Activated T-helper 1 cell treated with anti-CD3 and anti-CD28 coated beads, Interleukin-12 subunit alpha, Interleukin-12 subunit beta, Interleukin-2, Interleukin-4 antibody, amounts not matched to agents 30 ng/mL and 10 ng/mL and 1 ng/mL, durations not matched to agents 14 hours and 24 hours and 36 hours (primary cell): ENCODE measurements at places on chromosomes 3 and 15.

GRCh38 chr3:134941820-134942219 lies 146.8 kb downstream of the EPHB1 start:
- DNase-seq, result no peak

- DNase-seq, result no peak
Observed at GRCh38 chr3:9280451-9281219, 31.2 kb upstream of the SRGAP3 start.

DNA sequence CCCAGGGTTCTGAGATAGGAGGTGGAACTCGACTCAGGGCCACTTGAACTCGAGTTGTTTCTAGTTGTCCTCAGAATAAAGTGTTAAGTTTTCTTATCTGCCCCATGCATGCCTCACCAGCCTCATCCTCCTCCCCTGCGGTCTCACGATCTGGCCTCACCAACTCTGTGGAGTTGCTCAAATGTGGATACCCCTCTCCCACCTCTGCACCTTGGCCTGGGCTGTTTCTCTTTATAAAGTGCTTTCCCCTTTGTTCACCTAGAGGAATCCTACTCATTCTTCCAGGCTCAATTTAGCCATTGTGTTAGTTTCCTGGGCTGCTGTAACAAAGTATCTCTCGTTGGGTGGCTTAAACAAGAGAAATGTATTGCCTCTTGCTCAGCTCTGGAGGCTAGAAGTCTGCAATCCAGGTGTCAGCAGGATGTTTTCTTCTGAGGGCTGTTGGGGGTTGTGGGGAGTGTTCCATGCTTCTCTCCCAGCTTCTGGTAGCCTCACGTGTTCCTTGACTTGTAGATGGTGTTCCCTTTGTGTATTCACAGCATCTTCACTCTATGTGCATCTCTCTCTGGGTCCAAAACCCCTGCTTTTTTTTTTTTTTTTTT lies 100.7 kb downstream of the MEX3B start:
- no peak for DNase-seq

GRCh38 chr15:70669006-70669602 lies 94.3 kb downstream of the UACA start:
- no peak for DNase-seq

GRCh38 chr3:42216931-42217333 lies 49.1 kb downstream of the CCK start:
- no peak for DNase-seq

DNA sequence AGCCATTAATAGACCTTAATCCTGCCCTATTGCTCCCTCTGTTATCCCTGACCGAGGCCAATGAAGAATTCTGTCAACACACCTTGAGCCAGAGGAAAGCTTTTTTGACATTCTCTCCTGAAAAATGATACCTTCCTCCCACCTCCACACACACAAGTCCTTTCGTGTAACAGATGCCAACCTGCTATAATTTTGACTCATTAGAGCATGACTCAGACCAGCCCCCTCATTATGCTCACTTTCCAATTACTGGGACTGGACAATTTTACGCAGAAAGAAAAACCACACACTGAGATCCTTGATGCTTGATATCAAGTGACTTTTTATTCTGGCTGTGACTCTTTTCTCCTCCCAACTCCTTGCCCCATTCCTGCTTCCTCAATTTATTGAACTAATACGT lies 50.9 kb downstream of the LSAMP start:
- DNase-seq, result no peak

DNA sequence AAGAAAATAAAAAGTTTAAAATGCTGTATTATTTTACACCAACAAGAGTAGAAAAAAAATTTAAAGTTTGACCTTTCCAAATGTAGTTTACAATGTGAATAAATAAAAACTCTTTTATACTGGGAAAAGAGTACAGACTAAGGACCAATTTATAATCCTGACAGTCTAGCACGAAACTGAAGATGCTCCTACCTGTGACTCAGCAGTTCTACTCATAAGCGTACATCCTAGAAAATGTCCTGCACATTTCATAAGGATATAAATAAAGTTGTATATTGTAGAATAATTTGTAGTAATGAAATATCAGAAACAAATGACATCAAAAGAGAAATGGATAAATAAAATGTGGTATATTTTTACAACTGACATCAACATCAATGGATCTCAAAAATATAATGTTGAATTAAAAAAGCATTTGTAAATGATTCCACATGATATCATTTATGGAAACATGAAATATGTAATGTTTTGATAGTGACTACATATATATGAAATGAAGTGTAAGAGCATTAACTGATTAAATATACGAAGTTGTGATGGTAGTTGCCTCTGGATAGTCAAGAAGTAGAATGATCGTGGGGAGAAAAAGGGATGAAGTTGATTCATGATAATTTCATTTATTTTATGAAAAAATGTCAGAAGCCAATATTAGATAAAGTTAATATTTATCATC lies 161.3 kb upstream of the CBLB start:
- no peak for DNase-seq

GRCh38 chr3:62502315-62503300 lies 129.3 kb upstream of the FEZF2 start:
- no peak for DNase-seq

GRCh38 chr15:56358604-56359003 lies 6.6 kb upstream of the TEX9 start:
- no peak for DNase-seq

GRCh38 chr3:67858492-67858891 lies 204.1 kb upstream of the SUCLG2 start:
- no peak for DNase-seq

DNA sequence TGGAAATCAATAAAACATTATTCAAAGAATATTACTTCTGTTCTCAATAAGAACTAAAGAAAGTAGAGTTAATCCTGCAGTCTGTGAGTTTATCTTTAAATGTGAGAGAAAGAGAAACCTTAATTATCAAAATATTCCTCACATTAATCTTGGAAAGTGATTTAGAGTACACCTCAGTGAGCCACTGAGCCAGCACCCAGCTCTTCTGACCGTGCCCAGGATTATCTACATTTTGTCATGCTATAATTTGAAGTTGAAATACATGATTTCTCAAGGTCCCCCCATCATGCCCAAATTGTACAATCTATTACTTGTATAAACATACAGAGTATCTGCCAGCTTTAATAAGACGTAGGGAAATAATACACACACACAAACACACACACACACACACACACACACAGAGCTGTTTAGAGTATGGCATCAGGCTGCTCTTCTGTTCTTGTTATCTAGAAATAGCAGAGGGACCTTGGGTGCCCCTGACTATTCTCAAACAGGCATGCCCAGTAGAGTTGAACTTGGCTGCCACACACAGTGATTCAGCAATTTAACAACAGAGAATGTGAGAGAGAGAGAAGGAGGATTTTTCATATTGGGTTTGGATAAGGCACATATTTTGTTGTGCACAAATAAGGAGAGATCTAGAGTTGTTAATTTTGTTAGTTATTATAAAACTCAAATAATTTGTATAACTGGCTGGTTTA lies 74.4 kb downstream of the P2RY1 start:
- DNase-seq, result no peak

DNA sequence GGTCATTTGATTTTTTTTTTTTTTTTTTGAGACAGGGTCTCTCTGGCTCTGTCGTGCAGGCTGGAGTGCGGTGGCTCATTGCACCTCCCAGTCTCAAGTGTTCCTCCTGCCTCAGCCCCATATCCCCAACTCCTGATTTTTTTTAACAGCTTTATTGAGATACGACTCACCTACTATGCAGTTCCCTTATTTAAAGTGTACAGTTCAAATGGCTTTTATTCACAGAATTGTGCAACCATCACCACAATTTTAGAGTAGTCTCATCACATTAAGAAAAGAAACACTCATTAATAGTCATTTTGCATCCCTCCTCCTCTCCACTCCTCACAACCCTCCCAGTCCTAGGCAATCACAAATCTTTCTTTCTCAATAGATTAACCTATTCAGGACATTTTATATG lies 1.9 kb upstream of the TRA2B start:
- DNase-seq, result no peak

DNA sequence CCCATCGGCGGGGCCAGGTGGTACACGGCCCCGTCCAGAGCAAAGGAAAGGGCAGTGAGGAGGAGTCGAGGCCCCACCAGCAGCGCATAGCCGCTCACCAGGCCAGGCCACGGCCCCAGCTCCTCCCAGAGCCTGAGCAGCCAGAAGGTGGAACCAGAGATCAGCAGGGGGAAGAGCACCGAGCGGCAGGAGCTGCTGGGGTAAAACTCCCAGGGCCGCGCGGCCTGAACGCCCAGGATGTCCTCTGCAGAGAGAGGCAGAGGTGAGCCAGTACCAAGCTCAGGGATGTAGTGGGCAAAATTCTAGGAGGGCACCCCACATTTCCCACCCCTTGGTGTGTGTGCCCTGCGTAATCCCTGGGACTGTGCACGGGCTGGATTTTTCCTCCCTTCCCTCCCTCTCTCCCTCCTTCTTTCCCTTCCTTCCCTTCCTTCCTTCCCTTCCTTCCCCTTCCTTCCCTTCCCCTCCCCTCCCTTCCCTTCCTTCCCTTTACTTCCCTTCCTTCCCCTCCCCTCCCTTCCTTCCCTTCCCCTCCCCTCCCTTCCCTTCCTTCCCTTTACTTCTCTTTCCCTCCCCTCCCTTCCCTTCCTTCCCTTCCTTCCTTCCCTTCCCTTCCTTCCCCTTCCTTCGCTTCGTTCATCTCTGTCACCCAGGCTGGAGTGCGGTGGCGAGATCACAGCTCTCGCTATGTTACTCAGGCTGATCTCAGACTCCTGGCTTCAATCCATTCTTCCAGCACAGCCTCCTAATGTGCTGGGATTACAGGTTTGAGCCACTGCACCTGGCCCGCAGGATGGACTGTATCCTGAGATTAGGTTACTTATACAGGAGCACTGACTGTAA lies 6.3 kb upstream of the NCBP2 start:
- DNase-seq, result no peak

GRCh38 chr15:44058126-44058525 lies 136.9 kb downstream of the FRMD5 start:
- no peak for DNase-seq

GRCh38 chr15:53397041-53397616 lies 362.3 kb downstream of the WDR72 start:
- no peak for DNase-seq

DNA sequence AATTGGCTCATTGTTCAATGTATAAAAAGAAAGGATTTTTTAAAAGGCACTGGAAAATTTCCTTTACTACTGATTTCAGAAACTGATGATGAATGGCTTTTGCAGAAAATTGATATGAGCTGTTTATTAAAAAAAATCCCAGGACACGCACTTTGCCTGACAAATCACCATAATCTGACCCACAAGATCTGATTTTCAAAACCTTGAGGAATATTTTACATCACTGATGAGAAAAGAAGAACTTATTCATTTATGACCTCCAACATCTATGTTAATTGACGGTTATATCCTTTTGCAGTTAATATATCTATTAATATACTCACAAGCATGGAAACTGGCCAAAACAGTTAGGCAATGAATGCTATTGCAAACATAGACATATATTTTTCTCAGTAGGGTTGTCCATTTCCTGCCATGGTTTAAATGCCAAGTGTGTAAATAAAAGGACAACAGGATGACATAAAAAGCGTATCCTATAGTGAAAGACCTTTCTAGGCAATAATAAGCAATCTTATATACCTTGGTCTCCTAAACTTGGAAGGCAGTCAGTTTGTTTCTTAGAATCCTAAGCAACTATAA lies 109.7 kb upstream of the SLC7A14 start:
- DNase-seq, result no peak

- DNase-seq, result no peak
Observed at GRCh38 chr3:183822631-183823030, 2.7 kb downstream of the MAP6D1 start.

GRCh38 chr3:155393316-155393715 lies 99.8 kb upstream of the STRIT1 start:
- DNase-seq, result no peak

- DNase-seq, result no peak
Observed at GRCh38 chr15:77599899-77600298, 32.8 kb downstream of the LINGO1 start.

DNA sequence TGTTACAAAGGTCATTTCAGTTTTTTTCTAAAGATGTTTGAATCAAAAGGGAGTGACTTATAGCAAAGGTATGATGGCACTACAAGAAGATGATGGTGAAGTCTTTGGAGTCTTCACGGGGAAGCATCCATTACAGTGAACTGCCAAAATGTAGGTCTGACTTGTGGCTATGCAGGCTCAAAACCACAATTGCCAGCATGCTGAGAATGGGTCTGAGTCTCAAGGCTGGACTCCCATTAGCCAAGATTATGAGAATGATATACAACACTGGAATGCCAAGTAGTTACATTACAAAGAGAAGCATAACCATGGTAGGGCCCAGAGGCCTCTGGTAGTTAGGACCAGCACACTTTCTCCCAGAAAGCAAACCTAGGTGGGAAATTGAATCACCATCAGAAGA lies 194.2 kb downstream of the MTHFS start:
- no peak for DNase-seq

DNA sequence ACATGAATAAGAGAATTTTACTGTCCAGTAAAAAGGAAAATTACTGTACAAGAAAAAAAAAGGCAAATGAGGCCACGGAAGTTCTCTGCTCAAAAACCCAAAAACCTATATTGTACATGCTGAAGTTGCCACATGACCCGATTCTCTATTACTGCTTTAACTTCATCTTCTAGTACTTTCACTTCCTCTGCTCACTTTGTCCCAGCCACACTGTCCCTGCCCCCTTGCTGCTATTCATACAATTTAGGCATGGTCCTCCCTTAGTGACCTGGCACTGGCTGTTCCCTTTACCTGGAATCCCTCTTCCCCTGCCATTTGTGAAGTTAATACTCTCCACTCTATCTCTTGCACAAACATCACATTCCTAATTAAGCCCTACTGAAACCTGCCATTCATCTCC lies 457.4 kb downstream of the MAGI1 start:
- DNase-seq, result no peak

DNA sequence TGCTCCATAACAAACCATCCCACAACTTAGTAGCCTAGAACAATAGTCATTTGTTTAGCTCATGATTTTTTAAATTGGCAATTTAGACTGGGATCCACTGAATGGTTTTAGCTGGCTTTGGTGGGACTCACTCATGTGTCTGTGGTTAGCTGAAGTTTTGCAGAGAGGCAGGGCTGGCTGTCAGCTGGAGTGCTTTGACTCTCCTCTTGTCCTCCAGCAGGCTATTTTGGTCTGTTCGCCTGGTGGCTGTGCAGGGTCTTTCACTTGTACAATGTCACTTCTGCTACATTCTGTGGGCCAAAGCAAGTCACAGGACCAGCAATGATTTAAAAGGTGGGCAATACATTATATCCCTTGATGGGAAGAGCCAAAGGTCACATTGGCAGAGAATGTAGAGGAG lies 1146.5 kb downstream of the ROBO2 start:
- no peak for DNase-seq

- DNase-seq, result no peak
Observed at GRCh38 chr3:169980055-169980454, 13.4 kb downstream of the SEC62 start.

- DNase-seq, result no peak
Observed at GRCh38 chr3:128498901-128499530, 6.0 kb upstream of the GATA2 start.

- no peak for DNase-seq
Observed at GRCh38 chr15:68900027-68900426, 30.3 kb upstream of the SPESP1 start.
